CD4-positive, alpha-beta T cell treated with Interleukin-21 for 1 hour (primary cell): ENCODE measurements at places on chromosomes 3 and 15.

- no peak for DNase-seq
Observed at GRCh38 chr3:101950510-101950909, 101.2 kb downstream of the NFKBIZ start.

GRCh38 chr3:195801251-195802183, 10.2 kb downstream of the MUC4 start:
- no peak for DNase-seq

GRCh38 chr15:66462627-66463026, 34.9 kb downstream of the SNAPC5 start:
- DNase-seq: no peak

- DNase-seq: no peak
Observed at GRCh38 chr15:38622304-38622703, 57.7 kb upstream of the RASGRP1 start.

DNA sequence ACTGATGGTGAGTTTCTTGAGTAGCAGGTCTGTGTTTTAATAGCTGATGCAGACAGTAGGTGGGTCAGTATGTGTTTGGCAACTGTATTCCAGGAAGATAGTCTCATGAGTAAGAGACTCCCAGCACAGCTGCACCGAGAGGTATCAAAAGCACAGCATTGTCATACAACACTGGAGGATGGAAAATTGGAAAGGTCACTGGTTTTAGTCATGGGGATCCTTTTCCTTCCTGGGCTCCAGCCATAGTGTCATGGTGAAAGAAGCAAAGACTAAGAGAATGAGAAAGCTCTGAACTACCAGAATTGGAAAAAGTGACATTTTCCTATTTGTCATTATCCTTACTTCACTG, 61.5 kb downstream of the P3H2 start:
- no peak for DNase-seq

DNA sequence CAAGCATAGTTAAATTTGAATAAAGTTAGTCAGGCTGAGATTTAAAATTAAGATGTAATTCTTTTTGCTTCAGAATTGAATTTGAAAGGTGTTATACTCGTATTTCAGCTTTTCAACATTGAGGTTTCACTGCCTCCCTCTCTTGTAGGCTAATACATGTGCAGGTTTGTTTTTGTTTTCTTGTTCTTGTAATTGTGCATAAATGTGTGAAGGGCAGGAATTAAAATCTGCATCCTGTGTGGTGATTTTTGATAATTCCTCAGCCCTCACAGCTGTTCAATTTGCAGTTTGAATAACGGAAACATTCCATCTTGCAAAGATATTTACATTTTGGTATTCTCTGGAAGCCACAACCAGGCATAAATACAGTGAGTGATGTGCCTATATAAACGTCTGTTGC, 24.9 kb upstream of the PLSCR1 start:
- DNase-seq: no peak

- no peak for DNase-seq
Observed at GRCh38 chr3:157376603-157377300, 59.9 kb upstream of the PTX3 start.

DNA sequence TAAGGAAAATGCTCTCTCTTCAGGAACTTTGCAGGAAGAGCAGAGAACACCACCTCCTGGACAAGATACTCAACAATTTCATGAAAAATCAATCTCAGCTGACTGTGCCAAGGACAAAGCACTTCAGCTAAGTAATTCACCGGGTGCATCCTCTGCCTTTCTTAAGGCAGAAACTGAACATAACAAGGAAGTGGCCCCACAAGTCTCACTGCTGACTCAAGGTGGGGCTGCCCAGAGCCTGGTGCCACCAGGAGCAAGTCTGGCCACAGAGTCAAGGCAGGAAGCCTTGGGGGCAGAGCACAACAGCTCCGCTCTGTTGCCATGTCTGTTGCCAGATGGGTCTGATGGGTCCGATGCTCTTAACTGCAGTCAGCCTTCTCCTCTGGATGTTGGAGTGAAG, 200.5 kb downstream of the AKAP13 start:
- DNase-seq: peak; percentile 63

DNA sequence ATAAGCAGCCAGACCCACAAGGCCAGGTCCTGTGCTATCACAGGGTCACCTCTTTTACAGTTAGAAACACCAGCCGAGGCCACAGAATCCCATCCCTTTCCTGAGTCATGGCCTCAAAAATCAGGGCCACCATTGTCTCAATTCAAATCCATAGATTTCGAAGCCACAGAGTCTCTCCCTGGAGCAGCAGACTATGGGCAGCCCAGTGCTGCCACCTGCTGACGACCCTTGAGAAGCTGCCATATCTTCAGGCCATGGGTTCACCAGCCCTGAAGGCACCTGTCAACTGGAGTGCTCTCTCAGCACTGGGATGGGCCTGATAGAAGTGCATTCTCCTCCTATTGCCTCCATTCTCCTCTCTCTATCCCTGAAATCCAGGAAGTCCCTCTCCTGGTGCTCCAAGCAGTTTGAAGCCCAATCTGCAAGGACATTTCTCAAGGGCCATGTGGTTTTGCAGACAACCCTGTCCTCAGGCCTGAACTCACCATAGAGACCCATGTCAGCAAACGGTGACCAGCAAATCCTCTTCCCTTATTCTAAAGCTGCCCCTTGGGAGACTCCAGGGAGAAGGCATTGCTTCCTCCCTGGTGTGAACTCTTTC, 39.6 kb downstream of the TGM4 start:
- DNase-seq: peak; percentile 63

- no peak for DNase-seq
Observed at GRCh38 chr15:37045859-37046740, 54.2 kb downstream of the MEIS2 start.

DNA sequence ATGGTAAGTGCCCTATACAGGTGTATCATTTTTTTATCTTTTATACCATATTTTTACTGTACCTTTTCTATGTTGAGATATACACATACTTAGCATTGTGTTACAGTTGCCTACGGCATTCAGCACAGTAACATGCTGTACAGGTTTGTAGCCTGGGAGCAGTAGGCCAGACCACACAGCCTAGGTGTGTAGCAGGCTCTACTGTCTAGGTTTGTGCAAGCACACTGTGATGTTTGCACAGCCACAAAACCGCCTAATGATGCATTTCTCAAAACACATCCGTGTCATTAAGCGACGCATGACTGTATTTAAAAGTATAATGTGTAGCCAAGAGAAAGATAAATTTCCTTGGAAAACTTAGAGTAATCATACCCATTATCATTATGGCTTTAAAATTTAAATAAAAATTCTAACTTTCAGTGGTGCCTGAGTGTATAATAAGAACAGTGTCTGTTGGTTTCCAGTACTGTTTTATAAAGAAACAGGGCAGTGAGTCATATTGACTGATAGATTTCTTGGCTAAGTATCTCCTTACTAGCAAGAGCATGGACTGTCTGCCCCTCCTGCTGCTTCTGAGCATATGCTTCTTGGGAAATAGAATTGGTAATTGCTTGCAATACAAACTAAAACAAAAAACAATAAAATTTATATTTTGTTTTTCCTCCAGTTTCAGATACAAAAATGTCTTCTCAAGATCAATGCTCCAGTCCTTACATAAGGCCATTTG, 18.3 kb downstream of the CALML4 start:
- DNase-seq: no peak
